ENCODE measurements at places on chromosomes 2 and 18.

GRCh38 chr18:55115606-55116005 lies 156.3 kb upstream of the CCDC68 start:
- no peak for DNase-seq

GRCh38 chr2:239169311-239170048 lies 231.3 kb downstream of the HDAC4 start:
- DNase-seq, result no peak

- DNase-seq, result no peak
These were observed 158.6 kb downstream of the CDH2 start for GRCh38 chr18:28018351-28018750.

GRCh38 chr18:65737471-65737955 lies 13.3 kb upstream of the CDH7 start:
- DNase-seq, result no peak

- no peak for DNase-seq
These were observed 408.8 kb downstream of the HRH4 start for GRCh38 chr18:24869285-24869684.

DNA sequence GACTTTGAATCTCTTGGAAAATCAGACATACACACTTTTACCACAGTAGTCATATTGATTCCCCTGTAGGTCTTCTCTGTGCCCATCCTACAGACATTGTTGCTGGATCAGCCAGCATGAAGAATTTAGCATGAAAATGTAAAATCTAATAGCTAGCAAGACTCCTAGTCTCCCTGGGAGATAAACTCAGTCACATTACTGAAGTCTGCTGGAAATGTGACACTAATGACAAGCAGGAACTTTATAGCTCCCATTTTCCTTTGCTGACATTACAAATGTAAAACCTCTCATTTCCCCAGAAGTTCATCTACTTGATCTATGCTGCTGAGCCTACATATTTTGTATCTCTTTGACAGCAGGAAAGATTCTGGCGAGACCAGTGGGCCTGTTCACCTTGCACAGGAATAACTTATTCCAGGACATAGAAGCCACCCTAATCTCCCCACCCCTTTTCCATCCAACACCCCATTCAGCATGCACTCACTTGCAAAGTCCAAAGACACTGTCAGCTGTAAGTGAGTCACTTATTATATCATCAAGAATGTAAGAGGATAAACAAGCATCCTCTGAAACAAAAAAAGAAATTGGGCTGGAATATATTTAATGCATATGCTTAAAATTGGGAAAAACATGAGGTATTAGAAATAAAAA lies 648.3 kb upstream of the PKDCC start:
- DNase-seq, result no peak

DNA sequence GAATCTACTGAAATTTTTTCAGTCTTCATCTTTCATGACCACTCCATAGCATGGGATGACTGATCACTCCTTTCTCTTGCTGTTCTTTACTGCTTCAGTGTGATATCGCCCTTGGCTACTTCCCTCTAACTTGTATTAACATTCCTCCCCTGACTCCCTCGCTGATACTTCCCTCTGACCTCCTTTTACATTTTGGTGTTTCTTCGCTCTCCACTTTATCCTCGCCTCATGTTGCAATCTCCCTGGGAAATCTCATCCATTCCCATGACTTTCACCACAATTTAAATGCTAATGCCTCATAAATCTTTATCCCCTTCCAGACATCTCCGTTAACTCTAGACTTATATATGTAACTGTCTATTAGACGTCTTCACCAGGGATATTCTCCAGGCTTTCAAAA lies 167.3 kb downstream of the IKZF2 start:
- DNase-seq, result no peak

DNA sequence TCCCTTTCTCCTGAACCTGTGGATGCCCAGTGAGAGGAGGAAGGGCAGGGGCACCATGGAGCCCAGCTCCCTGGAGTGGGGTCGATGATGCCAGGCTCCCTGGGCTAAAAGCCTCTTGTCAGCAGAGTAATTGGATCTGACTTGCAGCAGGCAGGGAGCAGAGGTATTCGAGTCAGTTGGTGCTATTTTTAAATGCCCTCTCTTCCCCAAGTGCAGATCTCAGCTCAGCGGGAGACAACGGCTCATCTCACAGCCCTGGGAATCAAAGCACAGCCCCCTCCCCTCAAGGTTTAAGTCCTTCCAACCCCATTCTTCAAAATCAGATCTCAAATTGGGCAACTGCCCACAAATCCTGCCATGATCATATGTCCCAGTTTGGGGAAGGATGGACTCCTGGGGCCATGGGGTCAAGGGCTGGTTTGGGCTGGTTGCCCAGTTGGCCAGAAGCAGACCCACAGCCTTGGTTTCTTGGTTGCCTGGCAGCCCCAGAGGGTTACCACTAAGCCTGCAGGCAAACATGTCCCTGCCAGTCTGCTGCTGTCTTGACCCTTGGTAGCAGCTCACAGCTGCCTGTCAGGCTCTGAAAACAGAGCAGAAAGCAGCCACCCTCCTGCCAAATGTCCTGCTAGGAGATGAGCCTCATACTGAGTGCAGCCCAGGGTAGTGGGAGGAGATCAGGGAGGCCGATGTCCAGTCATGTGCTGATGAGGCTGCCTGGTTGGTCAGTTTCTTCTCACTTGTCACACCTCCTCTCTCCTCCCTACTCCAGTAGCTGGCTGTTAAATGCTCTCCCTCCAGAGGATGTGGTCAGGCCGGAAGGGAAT lies 244.9 kb downstream of the LOXHD1 start:
- no peak for DNase-seq

GRCh38 chr2:143347901-143348414 lies 218.7 kb downstream of the ARHGAP15 start:
- no peak for DNase-seq

DNA sequence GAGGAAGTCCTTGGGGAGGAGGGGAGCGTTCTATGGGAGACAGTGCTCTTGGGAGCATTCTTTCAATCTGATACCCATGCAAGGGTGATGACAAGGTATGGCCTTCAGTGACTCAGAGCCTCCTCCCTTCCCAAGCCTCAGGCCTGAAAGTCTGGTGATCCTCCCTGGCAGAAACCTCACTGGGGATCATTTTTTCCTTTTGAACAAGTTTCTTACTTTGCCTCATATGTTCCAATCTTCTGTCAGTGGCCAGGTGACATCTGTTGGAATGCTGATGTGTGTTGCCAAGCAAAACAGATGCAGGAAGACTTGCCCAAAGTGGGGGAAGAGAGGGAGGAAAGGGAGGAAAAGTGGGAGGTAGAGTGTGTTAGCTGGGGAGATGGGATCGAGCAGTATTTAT lies 224.8 kb downstream of the NEDD4L start:
- DNase-seq, result no peak
